Nephron progenitor cell (in vitro differentiated cells): ENCODE measurements at places on chromosomes 7 and 10.
A peak's percentile ranks its signal among the peaks of the same experiment; 100 is the strongest.

GRCh38 chr7:133391206-133391605 is 138.3 kb downstream of the EXOC4 start:
- peaks cover 25% of the 10 kb centered on the region for H3K36me3 ChIP-seq
- DNase-seq = no peak
- H3K27ac ChIP-seq = no peak overlapping the region
- no peaks in the 10 kb centered on the region for H3K27me3 ChIP-seq

DNA sequence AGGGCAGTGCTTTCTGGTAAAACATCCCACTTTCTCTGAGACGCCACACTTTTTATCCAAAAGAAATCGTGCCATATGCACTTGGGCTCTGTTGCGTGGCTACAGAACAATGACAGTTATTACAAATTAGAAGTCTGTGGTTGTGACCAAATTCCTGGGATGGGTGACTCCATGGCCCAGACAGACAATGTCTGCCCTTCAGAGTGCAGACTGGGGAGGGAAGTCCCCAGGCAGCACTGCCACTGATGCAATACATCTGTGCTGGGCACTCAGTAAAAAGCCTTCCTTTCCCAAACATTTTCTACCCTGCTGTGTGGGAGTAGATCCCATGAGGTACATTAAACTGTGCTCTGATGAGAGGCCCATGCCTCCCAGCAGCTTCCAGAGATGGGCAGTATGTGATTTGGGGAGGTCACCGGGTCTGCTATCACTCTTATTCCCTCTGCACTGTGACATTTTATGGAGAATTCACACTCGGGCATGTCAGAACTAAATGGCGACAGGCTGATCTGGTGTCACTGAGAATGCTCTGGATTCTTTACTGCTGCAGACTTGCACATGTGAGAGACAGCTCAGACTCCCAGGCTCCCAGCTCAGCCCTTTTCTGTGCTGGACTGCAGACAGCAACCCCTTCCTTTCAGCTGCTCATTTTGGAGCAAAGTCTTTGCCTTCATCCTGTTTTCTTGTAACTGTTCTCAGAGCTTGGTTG is 243.5 kb upstream of the ZNF32 start:
- H3K27ac ChIP-seq = peak overlapping the region; percentile 27
- H3K4me3 ChIP-seq = peak overlapping the region; percentile 29
- H3K4me1 ChIP-seq = peaks cover 23% of the 10 kb centered on the region
- peak; percentile 35 for DNase-seq
- no peaks in the 10 kb centered on the region for H3K36me3 ChIP-seq

DNA sequence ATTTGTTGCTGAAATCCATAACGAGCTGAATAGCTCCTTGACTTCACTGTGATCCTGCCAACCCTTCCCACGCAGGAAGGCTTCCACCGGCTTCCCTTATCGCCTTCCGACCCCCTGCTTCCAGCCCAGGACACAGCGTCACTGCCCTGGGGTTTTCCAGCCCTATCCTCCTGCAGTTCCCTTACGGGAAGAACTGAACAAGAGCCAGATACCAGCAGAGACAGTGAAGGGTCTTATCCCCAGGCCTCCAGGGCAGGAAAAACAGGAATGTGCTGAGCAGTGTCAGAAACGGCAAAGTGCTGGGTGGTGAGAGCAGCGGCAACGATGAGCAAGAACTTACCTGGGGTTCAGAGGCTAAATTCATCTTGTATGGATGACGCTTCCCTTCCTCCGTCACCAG is 22.4 kb downstream of the PDLIM1 start:
- no peak overlapping the region for H3K4me3 ChIP-seq
- H3K27me3 ChIP-seq = no peaks in the 10 kb centered on the region
- H3K4me1 ChIP-seq = peaks cover 33% of the 10 kb centered on the region
- H3K27ac ChIP-seq = peak overlapping the region; percentile 87

GRCh38 chr10:76252733-76253132 is 821.3 kb downstream of the LRMDA start:
- no peaks in the 10 kb centered on the region for H3K36me3 ChIP-seq
- DNase-seq = no peak
- no peak overlapping the region for H3K4me3 ChIP-seq
- peaks cover 3% of the 10 kb centered on the region for H3K27me3 ChIP-seq
- peaks cover 11% of the 10 kb centered on the region for H3K4me1 ChIP-seq
- no peak overlapping the region for H3K27ac ChIP-seq

DNA sequence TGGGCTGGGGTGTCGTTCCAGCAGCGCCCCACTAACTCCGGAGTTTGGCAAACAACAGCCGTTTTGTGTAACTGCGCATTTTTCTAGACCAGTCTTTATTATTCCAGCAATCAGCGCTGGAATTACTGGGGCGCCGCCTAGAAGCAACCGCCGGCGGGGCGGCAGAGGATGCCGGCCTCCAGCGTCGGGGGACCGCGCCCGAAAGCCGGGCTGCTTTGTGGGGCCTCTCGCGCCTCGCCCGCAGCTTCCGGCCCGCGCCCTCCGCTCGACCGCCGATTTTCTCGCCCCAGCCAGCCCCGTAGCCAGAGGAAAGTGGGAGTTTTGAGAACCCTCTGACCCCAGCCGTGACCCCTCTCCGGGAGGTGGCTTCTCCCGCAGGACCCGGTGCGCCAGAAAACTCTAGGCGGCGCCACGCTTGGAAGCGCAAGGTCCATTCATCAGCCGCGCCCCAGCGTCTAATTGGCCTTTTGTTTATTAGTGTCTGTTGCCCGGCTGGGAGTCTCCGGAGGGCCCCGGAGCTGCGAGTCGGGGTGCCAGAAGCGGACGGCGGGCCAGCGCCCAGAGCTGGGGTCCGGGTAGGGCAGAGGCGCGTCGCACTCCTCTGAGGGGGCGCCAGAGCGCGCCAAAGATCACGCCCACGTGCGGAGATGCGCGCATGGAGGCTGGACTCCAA is 10.7 kb downstream of the EMX2 start:
- DNase-seq = peak; percentile 82
- H3K27ac ChIP-seq = no peak overlapping the region
- peaks cover 88% of the 10 kb centered on the region for H3K27me3 ChIP-seq
- peaks cover 3% of the 10 kb centered on the region for H3K36me3 ChIP-seq

GRCh38 chr10:61900829-61901792 is at the start of gene ARID5B:
Gene ARID5B (plus strand): TSS chr10:61901699. CDS start chr10:61901710, 11 bp downstream.
- peak within 1 kb of the TSS; percentile 97 for H3K4me3 ChIP-seq
- peak; percentile 44 for DNase-seq
- peaks cover 17% of the 10 kb centered on the region for H3K27me3 ChIP-seq
- H3K36me3 ChIP-seq = no peaks in the 10 kb centered on the region

DNA sequence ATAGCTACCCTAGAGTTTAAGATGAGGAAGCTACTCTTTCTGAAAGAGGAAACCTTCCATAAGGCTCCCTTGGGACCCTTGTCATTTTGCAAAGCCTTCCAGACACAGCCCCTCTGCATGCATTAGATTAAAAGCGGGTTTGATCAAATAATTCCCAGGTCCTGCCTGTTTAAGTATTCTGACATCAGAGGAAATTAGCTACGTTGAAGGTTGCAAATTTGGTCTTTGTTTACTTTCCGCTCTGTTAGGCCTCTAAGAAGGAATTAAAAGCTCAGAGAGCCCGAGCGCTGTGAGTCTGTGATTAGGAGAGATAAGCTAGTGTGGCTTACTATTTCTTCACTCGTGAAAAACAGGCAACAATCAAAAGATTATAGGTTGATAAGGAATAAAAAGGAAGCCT is 1.4 kb upstream of the THSD7A start:
- H3K27me3 ChIP-seq = peaks cover 17% of the 10 kb centered on the region
- no peak overlapping the region for H3K4me3 ChIP-seq
- peaks cover 38% of the 10 kb centered on the region for H3K4me1 ChIP-seq
- peak; percentile 17 for DNase-seq

DNA sequence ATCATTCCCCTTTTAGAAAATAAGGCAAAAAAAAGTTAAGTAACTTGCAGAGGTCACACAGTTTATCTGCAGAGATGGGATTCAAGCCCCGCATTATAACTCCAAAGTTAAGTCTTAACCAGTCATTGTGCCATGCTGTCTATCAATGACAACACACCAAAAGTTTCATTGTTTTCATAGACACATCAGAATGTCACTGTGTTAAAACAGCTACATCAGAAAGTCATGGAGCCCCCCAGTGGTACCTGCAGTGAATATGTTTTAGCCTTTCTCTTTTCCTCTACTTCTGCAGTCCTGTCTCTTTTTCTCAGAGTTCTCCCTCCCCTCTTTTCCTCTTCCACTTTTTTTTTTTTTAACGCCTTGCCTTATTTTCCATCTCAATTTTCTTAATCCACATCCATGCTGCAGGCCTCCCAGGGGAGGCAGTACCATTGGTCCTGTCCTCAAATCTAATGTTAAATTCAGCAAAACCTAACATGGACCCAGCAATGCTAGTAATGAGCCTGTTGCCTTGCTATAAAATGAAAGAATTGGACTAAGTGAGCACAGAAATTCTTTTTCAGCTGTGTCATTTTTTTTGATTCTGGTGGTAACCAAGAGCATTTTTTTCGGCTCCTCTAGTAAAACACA is 3.8 kb upstream of the NRCAM start:
- no peak overlapping the region for H3K27ac ChIP-seq
- no peaks in the 10 kb centered on the region for H3K36me3 ChIP-seq
- no peak for DNase-seq
- peaks cover 41% of the 10 kb centered on the region for H3K27me3 ChIP-seq
- peaks cover 40% of the 10 kb centered on the region for H3K4me1 ChIP-seq

DNA sequence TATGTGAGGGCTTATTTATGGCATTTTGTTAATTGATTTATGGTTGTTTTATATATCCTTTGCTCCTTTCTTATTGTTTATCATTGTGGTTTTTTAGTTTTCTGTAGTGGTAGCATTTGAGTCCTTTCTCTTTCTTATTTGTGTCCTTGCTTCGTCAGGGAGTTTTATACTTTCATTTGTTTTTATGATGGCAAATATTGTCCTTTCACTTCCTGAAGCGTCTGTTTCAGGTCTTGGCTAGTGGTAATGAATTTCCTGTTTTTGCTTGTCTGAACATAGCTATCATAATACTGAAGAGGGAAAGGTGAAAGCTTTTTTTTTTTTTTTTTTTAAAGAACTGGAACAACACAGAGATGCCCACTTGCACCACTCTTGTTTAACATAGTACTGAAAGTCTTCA is 228.2 kb downstream of the ATRNL1 start:
- peak overlapping the region; percentile 10 for H3K4me3 ChIP-seq
- no peak for DNase-seq
- H3K27ac ChIP-seq = no peak overlapping the region
- H3K27me3 ChIP-seq = no peaks in the 10 kb centered on the region
- peaks cover 68% of the 10 kb centered on the region for H3K36me3 ChIP-seq
- H3K4me1 ChIP-seq = peaks cover 10% of the 10 kb centered on the region

DNA sequence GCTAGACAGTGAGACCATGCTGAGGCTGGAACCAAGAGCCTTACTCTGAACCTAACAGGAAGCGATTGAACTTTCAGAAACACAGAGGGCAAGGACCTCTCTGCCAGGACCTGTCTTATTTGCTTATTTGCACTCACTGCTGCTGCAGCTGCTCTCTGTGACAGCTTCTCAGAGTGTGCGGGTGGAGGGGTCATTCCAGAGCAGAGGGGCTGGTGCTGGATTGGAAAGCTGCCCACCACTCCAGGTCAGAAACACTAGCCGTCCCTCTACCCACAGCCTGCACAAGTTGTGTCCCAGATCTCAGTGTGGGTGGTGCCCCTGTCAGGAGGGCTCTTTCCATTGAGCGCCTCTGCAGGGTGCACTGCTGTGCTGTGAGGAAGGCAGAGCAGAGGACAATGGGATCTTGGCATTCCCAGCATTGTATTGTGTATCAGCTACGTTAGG is 126.2 kb downstream of the CCNY start:
- H3K27ac ChIP-seq = no peak overlapping the region
- peaks cover 13% of the 10 kb centered on the region for H3K4me1 ChIP-seq
- no peak overlapping the region for H3K4me3 ChIP-seq
- no peaks in the 10 kb centered on the region for H3K27me3 ChIP-seq

DNA sequence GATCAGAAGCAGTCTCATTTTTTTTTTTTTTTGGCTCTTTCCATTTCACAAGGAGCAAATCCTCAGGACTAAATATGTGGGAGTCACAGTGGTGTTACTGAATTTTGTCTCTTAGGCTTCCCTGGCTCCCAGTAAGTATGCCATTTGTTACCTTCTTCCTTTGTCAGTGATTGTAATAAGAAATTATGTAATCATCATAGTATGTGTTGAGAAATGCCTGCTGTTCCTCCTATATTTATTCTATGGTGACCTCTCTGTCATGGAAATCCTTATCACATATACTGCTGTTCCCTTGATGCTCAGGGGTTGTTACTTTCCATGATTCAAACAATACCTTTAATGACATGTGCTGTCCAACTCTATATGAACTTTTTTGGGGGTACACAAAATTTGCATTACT is 4.8 kb upstream of the OR9A4 start:
- no peak for DNase-seq
- no peaks in the 10 kb centered on the region for H3K36me3 ChIP-seq
- no peaks in the 10 kb centered on the region for H3K4me1 ChIP-seq
- H3K27ac ChIP-seq = no peak overlapping the region

DNA sequence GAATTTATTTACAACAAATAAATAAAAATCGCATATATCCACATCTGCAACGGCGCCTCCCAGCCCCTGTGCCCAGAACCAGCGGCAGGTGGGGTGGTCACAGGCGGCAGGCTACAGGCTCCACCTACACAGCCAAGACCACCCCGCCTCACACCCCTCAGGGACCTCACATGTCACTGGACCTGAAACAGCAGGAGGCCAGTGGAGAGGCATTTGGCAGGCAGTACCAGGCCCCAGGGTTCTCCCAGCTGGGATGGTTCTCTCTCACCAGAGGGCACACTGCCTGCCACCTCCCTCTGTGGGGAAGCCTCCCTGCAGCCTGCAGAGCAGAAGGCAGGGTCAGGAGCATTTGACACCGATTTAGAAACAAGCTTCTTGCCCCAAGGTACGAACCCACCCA is 81.5 kb downstream of the MAD1L1 start:
- no peak overlapping the region for H3K4me3 ChIP-seq
- no peak for DNase-seq
- H3K27me3 ChIP-seq = no peaks in the 10 kb centered on the region
- H3K36me3 ChIP-seq = peaks cover 29% of the 10 kb centered on the region
